Tongue (tissue), 3 donors: ENCODE measurements at places on chromosomes 13 and 19.
A peak's percentile ranks its signal among the peaks of the same experiment; 100 is the strongest.

DNA sequence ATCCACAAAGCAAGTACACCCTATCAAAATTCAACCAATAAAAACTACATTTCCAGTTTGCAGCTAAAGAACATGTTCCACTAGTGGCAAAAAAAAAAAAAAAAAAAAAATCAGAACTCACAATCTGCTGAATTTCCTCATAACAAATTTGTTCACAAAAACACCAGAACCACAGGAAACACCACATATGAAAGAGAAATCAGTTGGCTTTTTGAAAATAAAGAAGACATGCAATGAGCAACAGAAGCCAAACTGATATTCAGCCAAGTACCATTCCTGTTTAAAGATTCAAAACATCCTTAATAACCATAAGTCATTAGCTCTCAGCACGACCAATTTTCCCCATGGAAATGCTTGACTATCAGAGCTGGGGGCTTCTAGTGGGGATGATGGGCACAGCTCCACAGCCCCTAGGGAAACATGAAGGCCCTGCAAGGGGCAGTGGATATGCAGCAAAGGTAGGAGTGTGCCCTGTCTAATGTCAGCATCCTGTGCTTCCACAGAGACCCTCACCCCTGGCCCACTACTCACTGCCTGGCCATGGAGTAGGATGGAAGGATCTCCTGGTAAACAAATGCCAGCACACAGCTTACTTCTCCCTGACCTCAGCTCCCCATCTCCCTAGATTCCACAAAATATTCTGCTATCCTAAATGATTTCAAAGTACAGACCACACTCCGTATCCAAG lies 74.0 kb upstream of the DOCK9 start:
- no peak for DNase-seq

- no peak for DNase-seq
Measured at GRCh38 chr13:31805841-31806240, 66.5 kb downstream of the RXFP2 start.

DNA sequence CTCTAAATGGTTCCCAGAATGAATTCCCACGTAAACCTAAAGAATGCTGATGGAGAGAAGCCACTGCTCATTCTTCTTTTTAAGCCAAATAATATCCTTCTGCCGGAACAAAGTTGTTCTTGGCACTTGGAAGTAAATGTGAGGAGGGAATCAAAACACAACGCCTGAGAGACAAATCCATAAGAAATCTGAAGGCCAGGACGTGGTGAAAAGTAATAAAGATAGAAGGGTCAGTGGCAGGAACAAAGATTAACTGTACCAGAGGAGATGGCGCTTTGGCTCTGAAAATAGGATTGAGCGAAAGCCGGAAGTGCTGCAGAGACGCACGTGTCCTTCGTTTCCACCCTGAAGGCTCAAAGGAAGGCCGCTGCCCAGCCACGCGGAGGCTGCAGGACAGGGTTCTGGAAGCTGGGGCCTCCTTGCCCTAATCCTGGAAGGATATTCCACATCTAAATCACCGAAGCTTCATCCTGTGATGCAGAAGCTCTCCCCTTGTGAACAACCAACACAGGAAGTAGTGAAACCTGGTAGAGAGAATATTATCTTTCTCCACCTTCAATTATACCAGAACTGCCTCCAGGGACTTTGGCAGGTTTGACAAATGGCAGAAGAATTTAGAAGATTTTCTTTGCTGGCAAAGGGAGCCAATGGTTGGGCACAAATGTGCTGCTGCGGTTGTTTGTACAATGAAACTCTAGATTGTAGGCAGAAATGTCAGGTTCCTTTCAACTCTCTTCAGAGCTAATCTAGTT lies 214.6 kb upstream of the SERP2 start:
- DNase-seq = peak; percentile 61

DNA sequence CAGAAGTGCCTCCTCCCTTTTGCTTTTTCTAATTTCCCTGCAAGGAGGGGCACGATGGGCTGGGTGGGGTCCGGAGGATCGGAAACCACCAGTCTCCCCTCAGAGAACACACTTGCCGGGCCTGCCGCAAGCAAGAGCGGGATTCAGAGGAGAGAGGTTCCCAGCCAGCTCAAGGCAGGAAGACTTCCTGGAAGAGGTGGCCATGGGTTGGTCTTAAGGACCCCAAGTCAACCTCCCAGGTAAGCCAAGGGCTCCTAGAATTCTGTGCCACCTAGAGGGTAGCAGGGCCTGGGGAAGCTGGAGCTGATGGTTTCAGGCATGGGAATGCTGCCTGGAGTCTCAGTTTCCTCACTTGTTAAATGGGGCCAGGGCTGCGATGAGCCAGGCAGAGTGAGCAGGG lies 30.4 kb upstream of the ADGRE5 start:
- DNase-seq = no peak

DNA sequence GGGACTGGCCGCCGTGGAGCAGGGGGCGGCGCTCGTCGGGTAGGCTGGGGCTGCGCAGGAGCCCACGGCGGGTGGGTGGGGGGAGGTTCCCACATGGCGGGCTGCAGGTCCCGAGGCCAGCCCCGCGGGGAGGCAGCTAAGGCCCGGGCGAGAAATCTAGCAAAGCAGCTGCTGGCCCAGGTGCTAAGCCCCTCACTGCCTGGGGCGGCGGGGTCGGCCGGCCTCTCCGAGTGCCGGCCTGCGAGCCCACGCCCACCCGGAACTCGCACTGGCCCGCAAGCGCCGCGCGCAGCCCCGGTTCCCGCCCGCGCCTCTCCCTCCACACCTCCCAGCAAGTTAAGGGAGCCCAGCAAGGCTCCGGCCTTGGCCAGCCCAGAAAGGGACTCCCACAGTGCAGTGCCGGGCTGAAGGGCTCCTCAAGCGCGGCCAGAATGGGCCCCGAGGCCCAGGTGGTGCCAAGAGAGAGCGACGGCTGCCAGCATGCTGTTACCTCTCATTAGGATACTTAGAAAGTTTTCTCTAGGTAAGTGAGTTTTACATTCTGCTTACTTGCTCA lies 1463.5 kb upstream of the MIR17HG start:
- no peak for DNase-seq
